ENCODE measurements at places on chromosomes 5 and 9.

GRCh38 chr5:61159836-61160235 is 2.4 kb downstream of the SMIM15 start:
- no peak for DNase-seq

DNA sequence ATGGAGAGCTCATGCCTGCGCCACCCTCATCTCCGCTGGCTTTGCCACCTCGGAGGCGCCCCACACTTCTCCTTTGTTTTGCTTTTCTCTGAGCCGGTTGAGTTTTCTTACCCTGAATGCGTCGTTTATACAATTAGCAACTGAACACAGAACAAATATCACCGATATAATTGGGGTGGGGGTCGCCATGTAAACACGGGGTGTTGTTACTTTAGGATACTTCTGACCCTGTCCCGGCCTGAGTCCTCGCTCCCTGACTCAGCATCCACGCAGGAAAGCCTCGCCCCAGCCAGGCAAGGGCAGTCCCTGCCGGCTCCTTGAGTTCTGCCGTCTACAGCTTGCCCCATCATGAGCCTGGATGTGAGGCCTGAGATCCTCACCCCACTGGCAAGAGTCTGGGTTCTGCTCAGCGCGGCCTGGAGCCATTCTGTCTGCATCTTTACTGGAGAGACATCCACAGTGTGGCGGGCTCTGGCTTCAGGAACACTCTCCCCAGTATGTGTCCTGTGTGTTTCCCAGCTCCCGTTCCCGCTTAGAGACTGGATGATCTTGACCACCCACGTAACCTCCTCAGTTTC is 5.5 kb downstream of the NKX2-5 start:
- no peak for DNase-seq

GRCh38 chr5:181233801-181234454 is 9.8 kb downstream of the RACK1 start:
- DNase-seq = no peak

DNA sequence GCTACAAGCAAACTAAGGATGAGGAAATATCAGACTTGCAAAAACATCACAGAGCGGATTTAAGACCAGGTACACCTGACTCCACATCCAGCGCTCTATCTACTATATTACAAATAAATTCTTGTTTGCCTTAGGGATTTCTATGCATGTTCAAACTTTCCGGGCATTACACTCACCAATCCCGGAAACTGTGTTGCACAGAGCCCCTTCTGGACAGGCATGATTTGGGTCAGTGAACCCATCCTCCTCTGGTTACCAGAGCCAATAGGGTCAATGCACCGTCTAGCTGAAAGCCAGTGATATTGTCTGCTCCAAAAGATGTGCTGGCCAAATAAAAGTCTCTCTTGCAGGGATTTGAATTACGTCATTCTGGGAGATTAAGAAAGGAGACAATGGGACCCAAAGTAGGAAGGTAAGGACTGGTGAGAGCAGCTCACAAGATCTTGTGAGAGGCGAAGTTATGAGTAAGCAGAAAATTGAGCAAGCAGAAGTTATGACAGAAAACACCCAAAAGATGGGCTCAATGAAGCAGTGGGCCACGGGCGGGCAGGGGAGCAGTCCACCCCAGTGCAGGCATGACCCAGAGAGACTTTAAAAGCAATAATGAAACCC is 155.8 kb upstream of the RAI14 start:
- no peak for DNase-seq

- DNase-seq = no peak
Measured at GRCh38 chr5:75639535-75640311, 28.5 kb downstream of the ANKDD1B start.

DNA sequence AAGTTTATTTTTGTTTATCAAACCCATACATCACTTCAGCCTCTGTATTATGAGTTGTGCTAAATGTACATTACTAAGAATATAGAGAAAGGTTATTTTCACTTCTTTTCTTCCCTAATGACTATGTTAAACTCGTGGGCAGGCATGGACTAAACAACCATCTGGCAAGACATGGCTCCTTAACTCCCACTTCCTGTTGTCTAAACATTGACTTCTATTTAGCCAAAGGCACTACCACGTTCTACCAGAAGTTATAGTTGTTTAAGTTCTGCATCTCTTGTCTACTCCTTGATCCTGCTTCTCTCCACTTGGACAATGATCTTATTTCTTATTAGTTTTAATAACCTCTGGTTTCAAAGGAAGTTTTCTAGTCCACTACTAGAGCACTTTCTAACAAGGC is 136.1 kb downstream of the MACIR start:
- DNase-seq = no peak

DNA sequence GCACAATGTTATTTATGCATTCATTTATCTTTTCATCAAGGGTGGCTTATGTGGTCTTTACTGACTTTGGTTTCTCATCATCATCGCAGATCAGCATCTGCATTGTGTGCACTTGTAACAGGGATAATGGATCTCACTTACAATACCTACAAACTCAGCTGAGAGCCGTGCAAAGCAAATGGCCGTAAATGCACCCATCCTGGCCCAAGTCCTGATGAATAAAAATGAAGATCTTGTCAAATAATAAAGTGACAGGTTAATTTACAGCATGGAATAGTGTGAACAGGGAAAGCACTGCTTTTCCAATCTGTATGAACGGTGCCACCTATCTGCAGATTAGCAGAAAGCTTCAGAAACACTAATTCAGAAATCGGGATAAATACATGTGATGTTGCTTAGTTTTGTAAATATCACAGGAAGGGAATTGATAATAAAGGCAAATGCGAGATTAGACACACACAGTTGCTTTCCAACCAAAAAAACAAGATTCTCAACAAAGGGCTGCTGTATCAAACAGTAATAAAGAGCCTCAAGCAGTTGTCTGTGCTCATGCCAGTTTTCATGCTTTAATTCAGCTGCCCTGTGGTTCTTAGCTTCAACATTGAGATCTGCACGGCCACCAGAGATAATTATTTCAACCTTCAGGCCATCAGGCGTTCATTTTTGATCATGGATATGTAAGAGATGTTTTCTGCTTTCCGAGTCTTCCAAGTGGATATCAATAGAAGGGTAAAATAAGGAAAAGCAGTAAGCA is 153.4 kb upstream of the POU5F2 start:
- DNase-seq = no peak

DNA sequence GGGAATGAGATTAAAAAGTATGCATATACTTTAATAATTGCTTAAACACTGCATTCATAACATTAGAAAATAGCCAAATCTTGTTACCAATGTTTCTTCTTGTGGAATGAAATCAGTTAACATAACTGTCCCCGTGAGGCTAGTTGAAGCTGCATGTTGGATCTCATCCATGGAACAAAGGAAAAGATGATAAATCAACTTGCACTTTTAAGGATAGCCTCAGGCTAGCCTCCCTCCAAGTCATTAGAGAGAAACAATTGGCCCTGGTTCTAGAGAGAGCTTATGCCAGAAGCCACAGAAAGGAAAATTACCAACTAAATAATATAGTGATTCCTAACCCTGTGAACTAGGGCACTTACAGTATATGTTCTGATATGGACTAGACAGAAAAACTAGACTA is 66.9 kb downstream of the GRIN3A start:
- no peak for DNase-seq

DNA sequence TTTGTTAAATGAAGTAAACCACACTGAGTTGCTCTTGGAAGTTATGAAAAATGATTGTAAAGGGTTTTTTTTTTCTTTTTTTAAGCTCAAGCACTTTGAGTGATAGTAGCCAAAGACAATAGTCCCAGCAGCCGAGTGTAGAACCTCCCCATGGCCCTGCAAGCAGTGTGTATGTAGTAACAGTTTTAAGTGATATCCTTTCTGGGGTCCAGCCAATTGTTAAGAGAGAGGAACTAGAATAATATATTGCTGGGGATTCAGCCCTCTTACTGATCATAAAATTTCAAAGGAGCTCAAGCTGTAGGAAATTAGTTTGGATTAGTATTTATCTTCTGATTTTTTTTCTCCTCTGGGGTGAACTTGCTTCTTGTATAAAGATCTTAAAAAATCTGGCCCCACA is 43.2 kb downstream of the NPR3 start:
- DNase-seq = no peak
